Neural crest cell (in vitro differentiated cells): ENCODE measurements at places on chromosomes 5 and 9.

GRCh38 chr5:43304525-43304924 is 8.7 kb downstream of the HMGCS1 start:
- no peak for DNase-seq

GRCh38 chr5:120591911-120592310 is 127.8 kb downstream of the PRR16 start:
- DNase-seq, result no peak

DNA sequence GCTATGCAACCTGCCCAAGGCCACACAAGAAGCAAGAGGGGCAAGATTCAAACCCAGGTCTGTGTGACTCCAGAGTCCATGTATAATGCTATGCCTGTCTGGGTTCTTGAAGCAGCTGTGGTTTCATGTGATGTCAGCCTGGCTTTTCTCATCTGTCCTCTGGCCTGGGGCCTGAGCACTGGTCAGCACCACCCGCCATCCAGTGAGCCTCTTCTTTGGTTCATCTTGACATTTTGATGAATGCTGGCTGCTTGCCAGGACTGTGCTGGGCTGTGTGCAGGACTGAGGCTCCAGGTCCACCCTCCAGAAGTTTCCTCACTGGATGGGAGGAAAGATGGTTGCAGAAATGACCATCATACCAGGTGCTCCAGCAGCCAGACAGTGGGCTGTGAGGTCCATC is 61.5 kb downstream of the TSTD2 start:
- DNase-seq, result no peak

DNA sequence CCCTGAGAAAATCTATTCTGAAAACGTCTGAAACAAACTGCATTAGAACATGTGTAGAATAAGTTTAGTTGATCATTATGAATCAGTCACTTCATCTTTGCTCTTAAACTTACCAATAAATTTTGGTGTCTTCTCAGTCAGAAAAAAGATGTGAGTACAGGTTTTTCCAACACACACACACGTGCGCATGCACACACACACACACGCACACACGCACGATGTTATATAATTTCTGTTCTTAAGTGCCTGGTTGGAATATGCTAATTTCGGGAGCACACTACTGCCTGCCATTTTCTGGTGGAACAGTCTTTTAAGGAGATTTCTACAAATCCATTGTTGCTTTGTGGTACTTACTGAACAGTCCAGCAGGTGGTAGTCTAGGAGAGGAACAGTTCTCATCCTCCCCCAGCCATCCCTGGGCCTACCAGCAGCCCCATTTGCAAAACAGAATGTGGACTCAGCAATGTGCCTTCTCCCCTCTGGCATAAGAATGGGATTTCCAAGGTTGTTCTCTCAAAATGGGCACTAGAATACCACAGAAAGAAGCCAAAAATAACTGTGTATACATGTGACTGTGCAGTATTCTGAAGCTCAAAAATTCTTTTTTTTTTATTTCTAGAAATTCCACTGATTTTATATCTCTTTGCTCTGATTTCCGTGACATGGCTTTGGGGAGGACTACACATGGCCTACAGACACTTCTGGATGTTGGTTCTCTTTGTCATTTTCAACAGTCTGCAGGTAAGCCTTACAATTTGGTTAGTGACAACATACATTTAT is 281.3 kb downstream of the ARRDC3 start:
- DNase-seq, result peak; percentile 56

GRCh38 chr9:73579823-73580222 is 428.2 kb downstream of the ANXA1 start:
- no peak for DNase-seq

DNA sequence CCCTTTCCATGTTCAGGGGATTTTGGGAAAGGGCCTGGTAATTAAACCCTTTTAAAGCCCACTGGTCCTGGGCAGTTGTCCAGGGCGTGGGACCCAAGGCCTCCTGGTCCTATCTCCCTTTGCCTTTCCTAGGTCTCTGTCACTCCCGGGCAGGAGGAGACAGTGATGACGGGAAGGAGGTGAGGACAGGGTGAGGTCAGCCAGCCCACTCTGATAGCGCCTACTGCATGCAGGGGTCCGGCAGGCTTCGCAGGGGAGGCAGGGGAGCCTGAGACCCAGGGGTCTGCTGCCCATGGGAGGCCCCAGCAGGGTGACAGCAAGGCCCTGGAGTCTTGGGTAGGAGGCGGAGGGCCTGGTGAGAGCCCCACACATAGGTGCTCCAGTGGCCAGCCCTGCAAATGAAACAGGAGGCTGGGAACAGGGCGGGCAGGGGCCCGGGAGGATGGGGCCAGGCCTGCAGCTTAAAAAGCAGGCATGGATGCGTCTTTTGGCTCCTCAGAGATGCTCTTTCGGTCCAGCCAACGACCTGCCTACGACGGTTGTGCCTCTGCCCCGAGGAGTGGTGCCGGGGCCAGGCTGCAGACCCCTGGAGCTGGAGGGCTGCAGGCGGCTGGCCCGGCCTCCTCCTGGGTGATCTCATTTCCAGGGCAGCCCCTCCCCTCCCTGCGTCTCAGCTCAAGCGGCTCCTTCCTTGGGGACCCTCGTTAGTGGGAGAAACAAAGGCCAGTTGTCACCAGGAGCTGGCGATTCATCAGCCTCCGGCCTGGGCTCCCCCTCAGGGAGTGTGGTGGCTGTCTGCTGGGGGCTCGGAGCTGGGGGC is 6.7 kb upstream of the RXRA start:
- peak; percentile 58 for DNase-seq

GRCh38 chr5:78562714-78563330 is 85.8 kb downstream of the LHFPL2 start:
- DNase-seq, result no peak

DNA sequence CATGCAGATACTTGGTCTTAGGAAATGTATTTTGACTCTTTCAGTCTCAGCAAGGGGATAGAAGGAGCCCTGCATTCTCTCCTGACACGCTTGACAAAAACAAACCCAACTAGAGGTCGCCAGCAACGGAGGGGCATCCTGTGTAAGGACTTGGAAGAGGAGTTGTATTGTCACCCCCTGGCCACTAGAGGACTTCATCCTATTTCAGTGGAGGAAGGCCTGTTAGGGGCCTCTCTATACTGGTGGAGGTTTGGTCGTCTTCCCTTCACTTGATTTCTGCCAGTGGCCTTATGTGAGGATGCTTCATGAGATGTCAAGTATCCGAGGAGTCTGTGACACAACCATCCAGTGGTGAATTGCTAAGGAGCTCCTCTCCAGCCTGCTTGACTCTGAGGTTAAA is 122.8 kb upstream of the STC2 start:
- no peak for DNase-seq

GRCh38 chr9:137077758-137078693 is 709 bp downstream of the UAP1L1 start:
- no peak for DNase-seq

DNA sequence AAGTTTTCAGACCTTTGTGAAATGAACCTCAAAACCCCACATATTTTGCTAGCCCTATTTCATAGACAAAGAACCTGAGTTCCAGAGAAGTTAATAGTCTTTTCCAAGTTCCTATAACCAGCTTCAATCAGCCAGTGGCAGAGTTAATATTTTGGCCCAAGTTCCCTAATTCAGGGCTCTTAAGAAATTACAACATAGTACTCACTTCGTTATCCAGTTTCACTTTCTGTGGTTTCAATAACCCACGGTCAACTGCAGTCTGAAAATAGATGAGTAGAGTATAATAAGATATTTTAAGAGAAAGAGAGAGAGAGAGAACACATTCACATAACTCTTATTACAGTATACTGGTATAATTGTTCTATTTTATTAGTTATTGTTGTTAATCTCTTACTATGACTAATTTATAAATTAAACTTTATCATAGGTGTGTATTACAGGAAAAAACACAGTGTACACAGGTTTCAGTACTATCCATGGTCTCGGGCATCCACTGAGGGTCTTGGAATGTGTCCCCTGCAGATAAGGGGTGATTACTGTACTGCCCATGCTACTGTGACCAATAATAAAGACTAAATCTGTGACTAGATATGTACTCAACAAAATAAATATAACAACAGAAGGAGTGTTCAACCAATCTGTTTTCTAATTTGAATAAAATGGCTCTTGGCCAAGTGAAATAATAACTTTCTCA is 9.3 kb upstream of the MYOT start:
- no peak for DNase-seq

GRCh38 chr9:13529321-13530104 is 250.0 kb upstream of the MPDZ start:
- DNase-seq, result no peak

DNA sequence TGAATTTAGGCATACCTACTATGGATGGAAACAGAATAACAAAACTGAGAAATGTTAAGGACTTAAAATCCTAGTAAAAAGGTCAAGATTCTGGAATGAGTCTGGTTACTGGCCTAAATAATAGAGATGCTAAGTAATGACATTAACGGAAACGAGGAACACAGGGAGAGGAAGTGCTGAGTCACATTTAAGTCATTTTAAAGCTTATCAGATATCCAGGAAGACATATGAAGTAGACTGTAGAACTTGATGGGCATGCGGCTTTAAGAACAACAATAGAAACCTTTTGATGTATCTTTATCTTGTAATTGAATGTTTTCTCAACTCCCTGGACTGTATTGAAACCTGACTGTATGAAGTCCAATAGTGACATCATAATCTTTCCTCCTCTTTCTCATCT is 1251.4 kb upstream of the CDH6 start:
- DNase-seq, result no peak

GRCh38 chr9:83238871-83239640 is 176.1 kb upstream of the RASEF start:
- no peak for DNase-seq

GRCh38 chr5:72658761-72659540 is 151.7 kb upstream of the ZNF366 start:
- no peak for DNase-seq

GRCh38 chr5:100797861-100798260 is 105.2 kb downstream of the ST8SIA4 start:
- no peak for DNase-seq

GRCh38 chr9:8750639-8751051 is 951.1 kb upstream of the DMAC1 start:
- DNase-seq, result no peak

GRCh38 chr9:80062567-80062966 is 490.8 kb downstream of the TLE4 start:
- no peak for DNase-seq

DNA sequence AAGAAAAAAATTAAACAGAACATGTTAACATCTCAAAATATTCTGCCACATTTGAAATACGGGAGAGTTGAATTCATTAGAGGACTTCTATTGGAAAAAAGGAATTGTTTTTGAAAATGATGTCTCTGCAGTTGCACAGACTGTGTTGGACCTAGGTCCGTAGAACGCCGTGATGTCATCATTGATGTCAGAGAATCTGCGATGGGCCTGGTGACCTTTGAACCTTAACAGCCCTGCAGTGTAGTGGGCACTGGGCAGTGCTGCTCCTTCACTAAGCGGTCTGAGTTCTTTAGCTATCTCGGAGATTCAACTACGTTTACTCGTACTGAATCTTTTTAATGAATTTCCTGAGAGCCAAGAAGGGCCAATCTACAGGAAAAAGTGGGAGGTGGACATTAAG is at the start of gene FAM170A:
Gene FAM170A, plus strand, starts transcription at position 220 of the 400 bp plus-strand sequence. CDS start 211 bp downstream, outside the sequence.
- no peak for DNase-seq

DNA sequence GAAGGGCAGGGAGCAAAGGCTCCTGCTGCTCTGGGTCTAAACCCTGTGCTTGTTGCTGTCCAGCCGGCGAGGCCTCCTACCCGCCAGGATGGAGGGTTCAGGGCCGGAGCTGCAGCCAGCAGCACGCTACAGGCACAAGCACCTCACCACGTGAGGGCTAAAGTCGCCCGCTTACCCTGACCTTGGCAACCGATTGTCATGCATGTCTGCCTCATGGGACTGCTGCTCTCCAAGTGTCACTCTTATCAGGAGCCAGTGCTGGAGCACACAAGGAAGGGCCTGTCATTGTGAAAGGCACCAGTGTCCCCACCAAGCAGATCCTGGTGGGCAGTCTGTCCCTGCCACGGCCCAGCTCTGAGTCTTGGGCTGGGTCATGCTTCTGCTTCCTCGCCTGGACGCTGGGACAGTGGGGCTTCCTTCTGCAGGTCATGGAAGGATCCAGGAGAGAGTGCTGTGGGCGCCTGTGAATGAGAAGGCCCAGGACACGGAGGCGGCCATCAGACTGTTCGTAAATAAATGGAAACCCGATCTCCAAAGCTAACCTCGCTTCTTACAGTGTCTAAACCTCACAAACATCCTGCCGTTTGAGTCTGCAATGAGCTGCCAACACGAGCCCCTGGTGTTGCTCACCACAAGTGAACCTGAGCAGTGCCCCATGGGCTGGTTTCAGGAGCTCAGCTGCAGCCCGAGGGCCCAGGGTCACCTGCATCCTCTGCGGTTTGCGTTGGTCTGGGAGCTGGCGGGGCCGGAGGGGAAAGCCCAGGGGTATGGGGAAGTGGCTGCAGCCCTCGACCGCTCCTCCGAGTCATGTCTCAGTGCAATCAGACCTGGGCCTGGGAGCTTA is 58.2 kb upstream of the RXRA start:
- no peak for DNase-seq

DNA sequence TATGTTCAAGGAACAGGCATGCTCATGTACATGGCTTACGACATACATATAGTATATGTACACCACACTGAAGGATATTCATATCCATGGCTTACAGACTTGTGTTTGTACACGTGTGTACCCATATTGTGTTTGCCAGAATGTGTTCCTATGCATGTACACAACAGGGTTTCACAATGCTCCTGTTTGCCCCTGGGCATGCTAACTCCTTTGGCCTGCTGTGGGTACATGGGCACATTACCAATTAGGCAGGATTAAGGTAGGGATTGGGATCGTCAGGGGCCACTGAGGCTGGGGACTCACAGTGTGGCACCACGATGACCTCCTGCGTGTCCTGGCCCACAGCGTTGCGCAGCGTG is 26.2 kb downstream of the PDGFRB start:
- DNase-seq, result no peak

DNA sequence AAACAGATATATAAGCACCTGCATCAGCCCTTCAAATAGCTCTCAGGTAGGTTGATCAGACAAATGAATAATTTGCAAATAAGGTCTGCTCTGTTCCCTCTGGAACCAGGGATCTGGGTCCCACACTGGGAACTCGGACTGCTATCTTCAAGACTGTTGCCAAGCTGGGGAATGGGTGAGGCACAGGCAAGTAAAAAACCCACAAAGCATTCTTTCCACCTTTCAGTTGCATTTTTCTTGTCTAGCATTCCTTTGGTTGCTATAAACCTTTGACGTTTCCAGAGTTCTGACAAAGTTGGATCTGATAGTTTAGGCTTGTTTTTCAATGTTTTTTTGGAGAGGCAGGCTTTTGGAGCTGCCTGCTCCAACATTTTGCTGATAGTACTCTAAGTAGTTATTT is 20.1 kb downstream of the FBXL17 start:
- DNase-seq, result no peak

GRCh38 chr5:88399561-88399960 is 130.9 kb upstream of the TMEM161B start:
- DNase-seq, result no peak

GRCh38 chr5:136001466-136001981 is 27.3 kb upstream of the TGFBI start:
- no peak for DNase-seq

DNA sequence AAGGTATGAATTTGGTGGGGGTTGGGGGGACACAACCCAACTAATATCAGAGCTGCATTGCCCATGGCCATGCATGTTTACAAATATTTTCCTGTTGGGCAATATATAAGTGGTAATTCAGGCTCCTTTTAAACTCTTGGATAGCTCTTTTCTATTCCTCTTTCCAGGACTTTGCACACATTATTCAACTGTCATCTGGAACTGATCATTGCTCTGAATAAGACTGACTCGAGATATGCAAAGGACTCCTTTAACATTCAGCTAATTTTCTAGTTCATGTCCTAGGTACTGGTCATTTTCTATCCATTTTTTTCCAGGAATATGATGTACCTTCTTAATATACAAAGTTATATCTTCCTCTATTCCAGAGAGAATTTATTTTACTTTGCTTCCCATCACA is 89.5 kb upstream of the STK32A start:
- DNase-seq, result no peak

GRCh38 chr9:132143359-132143758 is 18.5 kb upstream of the NTNG2 start:
- no peak for DNase-seq
